ENCODE measurements at places on chromosomes 7 and 10. TPM values are rescaled to one million over a fixed set of nuclear protein-coding genes. Genes with fewer than 3 reads are reported as not detected.

DNA sequence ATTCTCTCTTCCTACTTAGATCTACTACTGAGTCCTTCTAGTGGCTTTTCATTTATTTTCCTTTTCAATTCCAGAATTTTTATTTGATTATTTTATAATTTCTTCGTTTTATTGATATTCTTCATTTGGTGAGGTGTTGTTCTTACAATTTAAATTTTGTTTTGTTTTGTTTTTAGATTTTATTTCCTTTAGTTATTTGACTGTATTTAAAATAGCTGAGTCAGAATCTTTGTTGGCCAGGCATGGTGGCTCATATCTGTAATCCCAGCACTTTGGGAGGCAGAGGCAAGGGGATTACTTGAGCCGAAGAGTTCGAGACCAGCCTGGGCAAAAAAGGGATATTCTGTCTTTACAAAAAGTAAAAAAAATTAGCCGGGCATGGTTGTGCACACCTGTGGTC is 36.1 kb downstream of the AKAP9 start:
- H3K4me1 ChIP-seq: no peaks in the 10 kb centered on the region
- no peak overlapping the region for H3K4me3 ChIP-seq
- H3K27me3 ChIP-seq: no peaks in the 10 kb centered on the region
- DNase-seq: no peak
- no peaks in the 10 kb centered on the region for H3K36me3 ChIP-seq

DNA sequence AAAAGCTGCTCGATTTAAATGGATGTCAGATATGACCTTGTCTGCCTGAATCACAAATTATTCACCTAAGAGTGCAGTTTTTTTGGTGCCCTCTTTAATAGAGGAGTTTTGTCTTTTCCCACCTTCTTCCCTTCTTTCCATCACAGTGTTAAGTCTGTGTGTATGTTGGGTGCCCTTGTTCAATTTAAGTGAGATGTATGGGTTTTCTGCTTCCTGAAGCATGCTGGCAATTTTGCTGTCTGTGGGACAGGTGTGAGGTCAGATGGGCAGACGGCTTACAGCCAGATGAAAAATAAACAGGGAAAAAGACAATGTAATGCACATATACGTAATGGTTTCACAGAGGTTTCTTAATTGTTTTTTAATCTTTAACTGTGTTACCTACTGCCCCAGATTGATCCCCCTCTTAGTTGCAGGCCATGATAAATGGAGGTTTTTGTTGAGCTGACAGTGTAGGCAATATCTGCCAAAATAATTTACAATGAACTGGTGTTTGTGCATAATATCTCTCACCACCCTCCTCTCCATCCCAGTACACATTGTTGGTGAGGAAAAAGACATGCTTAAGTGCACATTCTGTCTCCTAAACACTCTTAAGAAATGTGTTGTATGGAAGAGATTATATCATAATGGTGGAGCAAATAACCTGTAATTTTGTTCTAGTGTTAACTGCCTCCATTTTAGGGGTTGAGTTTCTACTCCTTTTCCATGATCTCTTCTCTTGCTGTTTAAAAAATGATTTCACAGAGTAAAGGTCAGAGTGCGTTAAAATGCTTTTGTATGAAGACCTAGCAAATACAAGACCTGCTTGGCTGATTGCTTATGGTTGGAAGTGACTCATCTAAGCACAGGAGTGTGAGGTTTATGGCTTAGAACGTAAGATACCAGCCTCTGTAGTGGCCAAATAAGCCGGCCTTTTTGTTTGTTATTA is 123.9 kb downstream of the LRRC4 start:
- H3K27me3 ChIP-seq: no peaks in the 10 kb centered on the region
- H3K36me3 ChIP-seq: no peaks in the 10 kb centered on the region
- H3K4me3 ChIP-seq: no peak overlapping the region
- H3K4me1 ChIP-seq: peaks cover 3% of the 10 kb centered on the region

ZNF248 gene
- 21.6 TPM for total RNA-seq

DNA sequence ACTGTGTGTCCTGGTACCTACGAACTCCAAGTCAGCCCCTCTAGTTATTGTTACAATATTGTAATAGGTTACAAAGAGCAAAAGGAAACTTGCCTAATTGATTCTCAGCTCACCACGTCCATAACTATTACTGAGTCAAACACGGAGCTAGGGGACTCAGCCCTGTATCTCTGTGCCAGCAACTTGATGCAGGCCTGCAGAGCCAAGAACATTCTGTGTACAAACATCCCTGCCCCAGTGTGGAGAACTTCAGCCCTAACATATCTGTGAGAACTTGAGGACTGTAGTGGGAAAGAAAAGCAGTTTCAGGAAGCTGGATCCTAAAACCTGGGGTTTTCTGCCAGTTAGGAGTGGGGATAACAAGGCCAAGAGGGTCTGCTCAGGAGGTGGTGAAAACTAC is 114.9 kb upstream of the PRSS58 start:
- no peaks in the 10 kb centered on the region for H3K27me3 ChIP-seq
- H3K36me3 ChIP-seq: no peaks in the 10 kb centered on the region
- no peak overlapping the region for H3K4me3 ChIP-seq
- no peak for DNase-seq
- no peaks in the 10 kb centered on the region for H3K4me1 ChIP-seq
- no peak overlapping the region for H3K27ac ChIP-seq

- H3K27ac ChIP-seq: no peak overlapping the region
- H3K36me3 ChIP-seq: no peaks in the 10 kb centered on the region
- DNase-seq: no peak
- H3K4me1 ChIP-seq: peaks cover 10% of the 10 kb centered on the region
- H3K4me3 ChIP-seq: no peak overlapping the region
Observed at GRCh38 chr10:12382157-12382548, 32.8 kb downstream of the CAMK1D start.

MMD2 gene
- 0.17 TPM for total RNA-seq

AOC1 gene
- total RNA-seq: not detected

GRCh38 chr10:119616882-119617570 is 20.3 kb upstream of the TIAL1 start:
- no peak overlapping the region for H3K27ac ChIP-seq
- no peaks in the 10 kb centered on the region for H3K36me3 ChIP-seq
- H3K4me1 ChIP-seq: no peaks in the 10 kb centered on the region
- no peak overlapping the region for H3K4me3 ChIP-seq

DNA sequence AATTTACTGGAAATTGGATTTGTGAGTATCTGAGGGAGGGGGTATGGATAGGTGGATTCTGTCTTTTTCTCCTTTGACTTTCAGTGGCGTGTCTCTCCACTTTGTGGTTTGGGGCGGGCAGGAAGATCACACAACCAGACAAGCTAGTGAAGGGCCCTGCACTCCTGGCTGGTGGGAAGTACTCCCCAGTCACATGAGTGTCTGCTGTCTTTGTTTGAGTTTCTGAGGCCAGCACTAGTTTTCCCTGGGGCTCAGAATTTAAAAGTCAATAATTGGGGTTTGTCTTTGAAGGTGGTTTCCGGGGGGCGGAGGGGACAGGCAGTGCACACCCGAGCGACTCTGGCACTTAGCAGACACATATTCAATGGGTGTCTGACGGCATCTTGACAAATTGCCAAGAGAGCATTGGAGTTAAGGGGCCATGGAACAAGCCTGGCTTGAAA is 120.1 kb downstream of the WDFY4 start:
- no peaks in the 10 kb centered on the region for H3K27me3 ChIP-seq
- H3K27ac ChIP-seq: no peak overlapping the region
- no peaks in the 10 kb centered on the region for H3K36me3 ChIP-seq
- H3K4me1 ChIP-seq: no peaks in the 10 kb centered on the region
- DNase-seq: no peak

DNA sequence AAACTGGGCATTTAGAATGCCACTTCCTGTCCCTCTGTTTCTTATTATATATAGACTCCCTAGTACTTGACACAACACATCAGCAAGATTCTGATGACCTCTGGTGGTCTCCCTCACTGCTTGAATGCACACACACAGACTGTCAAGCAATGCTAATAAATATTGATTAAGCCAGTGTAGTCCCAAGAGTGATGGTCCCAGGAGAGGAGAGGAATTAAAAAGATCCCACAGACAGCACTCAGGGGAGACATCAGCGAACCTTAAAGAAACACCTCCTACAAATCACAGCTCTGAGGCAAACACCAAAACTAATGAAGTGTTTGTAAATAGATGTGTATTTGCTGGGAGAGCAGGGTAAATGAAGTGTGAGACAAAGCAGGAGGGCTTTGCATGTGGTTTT is 1291.2 kb downstream of the XPNPEP1 start:
- no peaks in the 10 kb centered on the region for H3K4me1 ChIP-seq
- no peak for DNase-seq
- H3K27ac ChIP-seq: no peak overlapping the region
- no peaks in the 10 kb centered on the region for H3K27me3 ChIP-seq
- H3K4me3 ChIP-seq: no peak overlapping the region
- no peaks in the 10 kb centered on the region for H3K36me3 ChIP-seq

DNA sequence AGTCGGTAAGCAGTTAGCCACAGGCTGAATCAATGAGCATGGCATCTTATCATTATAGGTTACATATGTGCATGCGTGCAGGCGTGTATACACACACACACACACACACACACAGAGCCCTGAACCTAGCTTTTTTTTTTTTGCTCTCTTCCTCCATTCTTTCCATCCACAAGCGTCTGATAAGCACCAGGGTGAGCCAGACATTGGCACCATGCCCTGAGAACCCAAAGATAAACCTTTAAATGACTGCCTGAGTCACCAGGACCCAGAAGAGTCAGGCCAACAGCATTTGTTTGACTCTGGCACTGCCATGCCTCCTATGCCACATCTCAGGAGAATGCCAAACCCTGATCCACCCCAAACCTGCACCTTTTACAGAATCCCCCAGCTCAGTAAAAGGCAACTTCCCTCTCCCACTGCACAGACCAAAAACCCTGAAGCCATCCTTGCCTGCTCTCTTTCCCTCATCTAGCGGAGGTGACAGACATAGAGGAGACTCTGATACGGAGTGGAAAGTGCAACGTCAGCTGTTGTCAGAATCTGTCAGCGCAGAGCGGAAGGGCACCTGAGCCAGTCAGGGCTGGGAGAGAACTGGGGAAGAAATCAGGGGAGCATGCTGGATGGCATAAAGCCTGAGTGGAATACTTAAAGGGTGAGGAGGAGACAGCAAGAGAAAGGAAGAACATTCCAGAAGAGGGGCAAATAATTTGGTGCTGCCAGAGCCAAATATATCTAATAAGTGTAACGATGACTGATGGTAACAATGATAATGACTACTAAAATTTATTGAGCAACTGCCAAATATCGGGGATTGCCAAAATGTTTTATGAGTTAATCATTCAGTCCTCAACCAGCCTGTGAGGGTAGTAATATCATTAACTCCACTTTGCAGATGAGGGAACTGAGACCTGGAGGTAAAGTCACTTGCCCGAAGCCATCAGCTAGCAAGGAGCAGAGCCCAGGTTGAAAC is 3.2 kb downstream of the PARP12 start:
- H3K36me3 ChIP-seq: no peaks in the 10 kb centered on the region
- peak overlapping the region; percentile 30 for H3K27ac ChIP-seq
- peak; percentile 89 for DNase-seq
- no peaks in the 10 kb centered on the region for H3K27me3 ChIP-seq
- H3K4me3 ChIP-seq: peak overlapping the region; percentile 9
- peaks cover 10% of the 10 kb centered on the region for H3K4me1 ChIP-seq

Data from adrenal gland (tissue), 19 donors.